D721Med (cell line): ENCODE measurements at places on chromosomes 5 and 9.

- no peak for DNase-seq
Measured at GRCh38 chr9:79152306-79152705, 419.5 kb upstream of the TLE4 start.

GRCh38 chr9:20621471-20622329 is 599 bp downstream of the MLLT3 start:
- DNase-seq = no peak

- DNase-seq = no peak
Measured at GRCh38 chr5:145637396-145637795, 197.7 kb downstream of the PRELID2 start.

GRCh38 chr9:112863746-112864145 is 26.9 kb downstream of the SLC46A2 start:
- no peak for DNase-seq
